ENCODE measurements at places on chromosomes 5 and 9.

DNA sequence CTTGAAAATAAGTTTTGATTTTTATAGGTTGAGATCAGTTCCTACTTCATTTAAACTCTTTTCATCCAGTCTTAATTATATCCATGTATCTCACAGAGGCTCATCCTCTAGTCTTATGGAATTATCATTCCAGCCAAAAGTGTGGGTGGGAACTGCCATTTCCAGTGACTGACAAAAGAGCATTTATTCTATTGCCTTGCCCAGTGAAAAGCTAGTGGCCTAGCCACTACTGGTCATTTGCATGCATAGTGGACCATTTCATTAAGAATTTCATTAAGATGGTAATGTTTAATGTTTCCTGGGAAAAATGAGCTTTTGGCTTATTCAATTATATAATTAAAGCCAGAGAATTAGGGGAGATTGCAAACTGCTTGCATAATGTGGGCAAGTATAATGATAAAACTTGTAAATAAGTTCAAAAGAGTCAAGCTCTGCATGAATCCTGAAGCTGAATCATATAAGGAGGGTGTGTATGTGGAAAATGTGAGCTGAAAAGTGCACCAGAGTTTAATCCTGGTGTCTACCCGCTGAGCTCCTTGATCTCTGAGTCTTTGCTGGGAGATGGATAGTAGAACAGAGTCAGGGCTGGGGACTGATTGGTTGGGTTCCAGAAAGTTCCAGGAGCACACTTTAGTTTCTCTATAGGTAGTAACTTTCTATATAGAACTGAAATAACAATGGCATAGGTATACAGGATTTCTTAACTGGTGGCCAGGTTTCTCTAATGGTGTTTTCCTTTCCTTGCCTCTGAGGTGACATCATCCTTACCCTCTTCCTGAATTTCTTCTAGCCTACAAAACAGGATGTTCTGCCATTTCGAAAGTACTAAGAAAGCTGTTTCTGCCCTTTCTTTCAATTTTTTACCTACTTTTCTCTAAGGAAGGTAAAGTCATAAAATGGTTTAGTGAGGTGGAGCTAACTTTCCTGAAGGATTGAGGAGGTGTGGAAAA, 78.5 kb downstream of the KIF4B start:
- no peak for DNase-seq

DNA sequence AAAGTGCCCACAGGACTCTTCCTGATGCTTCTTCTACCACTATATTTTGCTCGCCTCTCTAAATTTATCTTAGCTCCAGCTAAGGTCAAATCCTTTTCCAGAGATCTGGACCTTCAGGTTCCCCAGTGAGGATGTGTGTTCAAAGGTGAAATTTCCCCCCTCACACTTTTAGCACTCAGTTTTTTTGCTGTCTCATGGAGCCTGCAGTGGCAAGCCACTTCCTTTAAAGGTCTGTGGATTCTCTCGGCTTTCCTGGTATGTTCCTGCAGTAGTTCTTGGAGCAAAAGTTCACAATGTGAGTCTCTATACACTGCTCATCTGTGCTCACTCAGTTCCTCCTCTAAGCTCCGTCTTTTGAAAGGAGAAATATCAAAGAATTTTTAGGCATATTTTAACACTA, 181.4 kb downstream of the LURAP1L start:
- DNase-seq = no peak

DNA sequence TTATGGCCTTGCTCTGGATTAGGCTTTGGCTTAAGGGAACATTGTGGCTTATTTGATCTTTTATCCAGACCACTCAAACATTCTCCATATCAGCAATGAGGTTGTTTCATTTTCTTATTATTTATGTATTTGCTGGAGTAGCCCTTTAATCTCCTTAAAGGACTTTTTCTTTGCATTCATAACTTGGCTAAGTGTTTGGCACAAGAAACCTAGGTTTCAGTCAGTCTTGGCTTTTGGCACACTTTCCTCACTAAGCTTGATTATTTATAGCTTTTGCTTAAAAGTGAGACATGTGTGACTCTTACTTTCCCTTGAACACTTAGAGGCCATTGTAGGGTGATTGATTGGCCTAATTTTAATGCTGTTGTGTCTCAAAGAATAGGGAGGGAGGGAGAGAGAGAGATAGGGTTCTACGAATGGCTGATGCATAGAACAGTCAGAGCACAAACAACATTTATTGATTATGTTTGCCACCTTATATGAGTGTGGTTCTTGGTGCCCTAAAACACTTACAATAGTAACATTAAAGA, 2265.3 kb upstream of the C9orf72 start:
- no peak for DNase-seq

GRCh38 chr5:57207681-57208080, 33.8 kb downstream of the GPBP1 start:
- DNase-seq = no peak

- no peak for DNase-seq
These were observed 472.1 kb downstream of the DMRT2 start for GRCh38 chr9:1522219-1522767.

GRCh38 chr5:174008922-174009321, 20.0 kb downstream of the C5orf47 start:
- no peak for DNase-seq

GRCh38 chr5:128084228-128085167, 932 bp downstream of the SLC12A2 start:
- DNase-seq = no peak

DNA sequence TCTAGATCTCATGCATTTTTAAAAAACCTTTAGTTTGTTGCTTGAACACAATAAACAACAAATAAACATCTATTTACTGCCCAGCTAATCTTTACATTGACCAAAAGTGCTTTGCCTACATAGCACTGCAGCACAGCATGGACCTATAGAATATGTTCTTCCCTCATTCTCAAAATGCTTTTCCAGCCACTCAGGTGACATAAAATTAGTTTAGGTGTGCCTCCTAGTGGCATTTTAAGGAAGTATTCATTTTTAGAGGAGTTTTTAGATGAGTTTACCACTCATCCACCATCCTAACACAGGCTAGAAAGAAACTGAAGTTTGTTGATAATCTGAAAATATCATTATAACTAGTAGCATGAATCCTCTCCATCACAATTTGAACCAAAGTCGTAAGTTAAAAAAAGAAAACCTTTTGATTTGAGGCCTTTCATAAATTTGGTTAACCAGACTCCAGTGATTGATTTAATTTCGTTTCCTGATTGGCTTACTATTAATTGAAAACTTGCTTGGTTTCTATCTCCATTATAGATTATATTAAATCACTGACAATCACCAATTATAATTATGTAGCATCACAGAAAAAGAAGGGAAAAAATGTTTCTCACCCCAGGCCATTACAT, 12.6 kb downstream of the PLGRKT start:
- no peak for DNase-seq
